Head of caudate nucleus (tissue), 42 donors: ENCODE measurements at places on chromosomes 5 and 9.

DNA sequence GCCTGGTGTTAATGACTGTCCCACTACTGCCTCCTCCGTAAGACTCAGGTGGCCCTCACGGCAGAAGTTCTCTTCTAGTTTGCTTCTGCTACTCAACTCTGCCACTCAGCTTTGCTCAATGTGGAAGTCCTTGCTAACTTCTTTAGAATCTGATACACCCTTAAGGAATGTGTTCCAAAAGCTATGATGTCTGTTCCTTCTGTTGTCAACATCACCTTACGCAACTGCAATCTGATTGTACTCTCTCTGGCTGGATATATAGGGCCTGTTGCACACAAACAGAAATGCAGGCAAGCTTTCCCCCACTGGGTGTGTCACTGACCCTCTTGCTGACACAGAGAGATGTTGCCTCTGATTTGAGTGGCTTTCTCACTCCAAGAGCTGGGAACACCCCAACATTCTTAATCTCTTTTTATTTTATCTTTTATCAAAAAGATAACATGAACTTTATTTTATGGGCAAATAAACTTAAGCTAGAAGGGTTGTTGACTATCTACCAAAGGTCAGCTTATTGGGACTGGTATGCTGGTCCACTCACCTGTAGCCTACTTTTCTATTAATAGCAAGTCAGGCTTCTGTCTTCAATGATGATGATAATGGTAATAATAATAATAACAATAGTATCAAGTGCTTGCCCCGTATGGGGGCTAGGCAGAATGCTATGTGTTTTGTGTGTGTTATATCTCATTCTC, 25.2 kb downstream of the TMEM252 start:
- no peak for DNase-seq

DNA sequence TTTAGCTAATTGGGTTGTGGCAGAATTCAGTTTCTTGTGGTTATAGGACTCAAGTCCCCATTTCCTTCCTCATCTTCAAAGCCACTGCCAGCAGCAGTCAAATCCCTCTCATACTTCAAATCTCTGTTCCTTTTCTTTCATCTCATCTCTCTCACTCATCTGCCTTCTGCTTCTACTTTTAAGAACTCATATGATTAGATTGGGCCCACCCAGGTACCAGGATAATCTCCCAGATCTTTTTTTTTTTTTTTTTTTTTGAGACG, 8.0 kb upstream of the REEP5 start:
- DNase-seq: no peak

GRCh38 chr5:169702693-169703481, 65.8 kb downstream of the DOCK2 start:
- no peak for DNase-seq

DNA sequence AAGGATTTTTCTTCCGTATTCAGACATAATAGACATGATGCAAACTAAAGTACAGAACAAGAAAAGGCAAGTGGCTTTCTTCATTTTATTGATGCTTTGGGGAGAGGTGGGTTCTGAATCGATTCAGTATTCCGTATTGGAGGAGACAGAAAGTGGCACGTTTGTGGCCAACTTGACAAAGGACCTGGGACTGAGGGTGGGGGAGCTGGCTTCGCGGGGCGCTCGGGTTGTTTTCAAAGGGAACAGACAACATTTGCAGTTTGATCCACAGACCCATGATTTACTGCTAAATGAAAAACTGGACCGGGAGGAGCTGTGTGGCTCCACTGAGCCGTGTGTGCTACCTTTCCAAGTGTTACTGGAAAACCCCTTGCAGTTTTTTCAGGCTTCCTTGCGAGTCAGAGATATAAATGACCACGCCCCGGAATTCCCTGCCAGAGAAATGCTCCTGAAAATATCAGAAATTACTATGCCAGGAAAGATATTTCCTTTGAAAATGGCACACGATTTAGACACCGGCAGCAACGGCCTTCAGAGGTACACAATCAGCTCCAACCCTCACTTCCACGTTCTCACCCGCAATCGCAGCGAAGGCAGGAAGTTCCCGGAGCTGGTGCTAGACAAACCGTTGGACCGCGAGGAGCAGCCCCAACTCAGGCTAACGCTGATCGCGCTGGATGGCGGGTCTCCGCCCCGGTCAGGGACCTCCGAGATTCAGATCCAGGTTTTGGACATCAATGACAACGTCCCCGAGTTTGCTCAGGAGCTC, 551 bp downstream of the PCDHB6 start:
- DNase-seq: no peak

DNA sequence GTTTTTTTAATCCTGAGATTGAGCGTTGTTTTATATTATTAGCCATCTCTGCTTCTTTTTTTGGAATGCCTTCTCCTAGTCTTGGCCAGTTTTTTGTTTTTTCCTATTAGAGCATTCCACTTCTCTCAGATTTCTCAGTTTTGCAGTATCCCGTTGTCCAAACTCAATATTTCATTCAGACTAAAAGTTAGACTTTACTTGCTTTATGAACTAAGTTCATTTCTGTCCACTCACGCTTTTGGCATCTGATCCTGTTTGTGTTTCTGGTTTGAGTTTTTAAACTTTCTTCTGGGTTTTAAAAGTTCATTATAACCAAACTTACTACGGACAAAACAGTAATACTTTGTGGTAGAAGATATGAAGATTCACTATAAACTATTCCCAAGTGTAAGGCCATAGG, 288.3 kb upstream of the MPDZ start:
- DNase-seq: no peak

DNA sequence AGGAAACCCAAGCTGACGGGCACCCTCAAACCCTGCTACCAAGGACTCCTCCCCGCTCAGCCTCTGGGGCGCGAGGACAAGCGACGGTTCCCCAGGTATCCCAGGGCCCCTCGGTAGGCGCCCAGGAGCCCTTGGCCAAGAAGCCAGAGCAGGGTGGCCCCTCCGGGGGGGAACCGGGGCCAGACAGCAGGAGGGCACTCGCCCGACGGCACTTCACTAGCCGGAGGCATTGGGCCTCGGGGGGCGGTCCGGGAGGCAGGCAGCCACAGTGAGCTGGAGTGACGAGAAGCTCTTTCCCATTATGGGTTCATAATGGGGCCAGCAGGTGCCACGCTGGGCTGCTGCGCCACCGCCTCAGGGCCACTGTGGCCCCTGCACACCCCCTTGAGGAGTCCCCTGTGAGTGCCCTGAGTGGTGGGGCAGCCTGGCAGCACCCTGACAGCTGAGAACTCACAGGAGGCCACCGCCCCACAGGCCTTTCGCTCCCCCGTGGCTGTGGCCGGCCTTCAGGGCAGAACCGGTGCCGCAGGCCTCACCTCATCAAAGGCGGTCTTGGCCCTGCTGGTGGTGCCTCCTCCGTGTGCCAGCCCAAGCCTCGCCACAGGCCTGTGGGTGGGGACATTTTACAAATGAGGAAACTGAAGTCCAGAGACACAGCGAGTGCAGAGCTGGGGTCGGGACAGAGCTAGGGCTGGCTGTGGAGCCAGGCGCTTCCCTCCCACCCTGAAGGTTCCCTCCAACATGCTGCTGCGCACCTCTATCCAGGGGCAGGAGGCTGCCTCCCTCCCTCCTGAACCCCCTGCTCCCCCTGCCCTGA, 68.7 kb downstream of the PSMB7 start:
- DNase-seq: no peak

- DNase-seq: no peak
Observed at GRCh38 chr5:62786099-62786498, 207.5 kb downstream of the LRRC70 start.

- no peak for DNase-seq
Observed at GRCh38 chr5:80246001-80246758, 9.7 kb downstream of the SERINC5 start.

GRCh38 chr9:123438321-123438720, 82.3 kb downstream of the CRB2 start:
- no peak for DNase-seq

- no peak for DNase-seq
Observed at GRCh38 chr9:107286057-107286456, 3.0 kb downstream of the RAD23B start.

DNA sequence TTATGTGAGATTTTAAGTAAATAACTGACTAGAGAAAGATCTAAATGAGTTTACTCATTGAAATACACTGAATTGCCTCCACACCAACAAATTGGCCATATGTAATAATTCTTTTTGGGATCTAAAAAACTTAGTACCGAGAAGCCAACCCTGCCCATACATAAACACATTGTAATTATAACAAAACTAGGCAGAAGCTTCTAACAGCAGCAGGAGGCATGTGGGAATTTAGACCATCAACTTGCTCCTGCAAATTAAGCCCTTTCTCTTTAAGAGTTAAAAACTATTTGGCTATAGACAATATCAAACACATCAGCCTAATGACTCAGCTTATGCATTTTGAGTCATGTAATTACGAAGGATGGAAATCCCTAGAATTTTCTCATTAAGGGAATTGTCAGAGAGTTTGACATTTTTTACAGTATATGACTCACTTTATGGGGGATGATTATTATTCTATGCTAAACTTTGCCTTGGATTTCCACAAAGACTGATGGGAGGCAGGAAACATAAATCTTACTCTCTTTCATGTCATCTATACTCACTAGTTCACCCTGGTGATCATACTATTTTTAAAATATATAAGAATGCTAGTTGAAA, 1.0 kb downstream of the IL7R start:
- no peak for DNase-seq

DNA sequence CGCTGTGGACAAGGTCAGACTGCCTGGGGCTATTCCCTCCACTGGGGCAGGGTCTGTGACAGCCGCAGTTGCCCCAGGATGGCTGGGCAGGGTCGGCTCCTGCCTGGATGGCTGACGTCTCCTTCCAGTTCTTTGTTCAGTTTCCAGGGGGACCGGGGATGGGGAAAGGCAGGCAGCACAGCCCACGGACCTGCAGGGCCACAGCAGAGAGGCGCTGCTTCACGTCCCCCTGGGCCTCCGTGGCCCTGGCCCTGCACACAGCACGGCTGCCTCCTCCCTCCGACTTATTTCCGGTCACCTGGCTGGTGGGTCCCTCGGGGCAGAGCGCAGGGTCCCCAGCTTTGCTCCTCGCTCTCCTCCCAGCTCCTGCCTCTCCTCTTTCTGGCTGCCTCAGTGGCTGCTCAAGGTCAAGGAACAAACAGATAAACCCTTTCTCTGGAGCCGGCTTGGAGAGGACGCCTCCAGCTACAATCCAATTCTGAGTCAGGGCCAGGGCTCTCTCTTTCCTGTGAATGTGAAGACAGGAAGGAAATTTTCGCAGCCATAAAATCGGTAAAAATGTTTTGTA, 169.7 kb downstream of the C9orf50 start:
- DNase-seq: no peak

DNA sequence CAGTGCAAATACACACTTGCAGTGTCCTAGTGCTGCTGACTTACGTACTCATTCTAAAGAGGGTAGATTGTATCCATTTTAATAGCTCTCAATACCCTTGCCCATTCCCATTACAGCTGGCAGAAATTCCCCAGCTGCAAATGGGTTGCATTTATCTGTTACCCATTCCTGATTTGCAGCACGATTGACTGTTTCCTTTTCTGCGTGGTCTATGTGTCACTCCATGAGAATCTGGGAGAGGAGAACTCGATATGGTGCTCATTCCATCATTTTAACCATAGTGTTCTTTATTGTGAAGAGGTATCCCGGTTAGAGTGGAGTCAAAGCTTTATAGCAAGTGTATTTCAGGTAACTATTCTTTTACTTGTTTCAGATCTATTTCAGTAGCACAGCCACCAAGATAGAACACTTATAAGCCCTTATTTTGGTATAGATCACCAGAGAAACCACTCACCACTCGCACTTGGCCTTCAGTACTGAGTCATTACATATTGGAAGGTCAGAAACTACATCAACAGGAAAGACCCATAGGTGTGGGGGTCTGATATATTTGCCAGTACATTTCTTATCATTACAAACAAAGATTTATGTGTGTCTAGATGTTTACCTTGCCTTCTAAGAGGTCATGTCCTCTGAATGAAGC, 139.5 kb downstream of the MUSK start:
- DNase-seq: no peak
